ENCODE measurements at places on chromosomes 2 and 18.

DNA sequence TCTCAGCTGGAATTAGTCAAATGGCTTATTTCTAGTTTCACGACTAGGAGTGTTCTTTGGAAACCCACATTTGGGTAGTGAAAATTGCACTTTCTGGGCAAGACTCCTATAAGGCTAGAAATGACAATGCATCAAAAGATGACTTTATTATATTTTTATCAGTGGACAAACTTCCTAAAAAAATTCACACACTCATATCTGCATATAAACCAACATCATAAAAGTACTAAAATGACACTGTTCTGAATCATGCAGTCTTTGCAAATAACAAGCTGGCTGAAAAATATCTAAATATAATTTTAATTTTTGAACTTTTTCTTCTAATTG is 17.6 kb downstream of the MXD1 start:
- no peak for DNase-seq

DNA sequence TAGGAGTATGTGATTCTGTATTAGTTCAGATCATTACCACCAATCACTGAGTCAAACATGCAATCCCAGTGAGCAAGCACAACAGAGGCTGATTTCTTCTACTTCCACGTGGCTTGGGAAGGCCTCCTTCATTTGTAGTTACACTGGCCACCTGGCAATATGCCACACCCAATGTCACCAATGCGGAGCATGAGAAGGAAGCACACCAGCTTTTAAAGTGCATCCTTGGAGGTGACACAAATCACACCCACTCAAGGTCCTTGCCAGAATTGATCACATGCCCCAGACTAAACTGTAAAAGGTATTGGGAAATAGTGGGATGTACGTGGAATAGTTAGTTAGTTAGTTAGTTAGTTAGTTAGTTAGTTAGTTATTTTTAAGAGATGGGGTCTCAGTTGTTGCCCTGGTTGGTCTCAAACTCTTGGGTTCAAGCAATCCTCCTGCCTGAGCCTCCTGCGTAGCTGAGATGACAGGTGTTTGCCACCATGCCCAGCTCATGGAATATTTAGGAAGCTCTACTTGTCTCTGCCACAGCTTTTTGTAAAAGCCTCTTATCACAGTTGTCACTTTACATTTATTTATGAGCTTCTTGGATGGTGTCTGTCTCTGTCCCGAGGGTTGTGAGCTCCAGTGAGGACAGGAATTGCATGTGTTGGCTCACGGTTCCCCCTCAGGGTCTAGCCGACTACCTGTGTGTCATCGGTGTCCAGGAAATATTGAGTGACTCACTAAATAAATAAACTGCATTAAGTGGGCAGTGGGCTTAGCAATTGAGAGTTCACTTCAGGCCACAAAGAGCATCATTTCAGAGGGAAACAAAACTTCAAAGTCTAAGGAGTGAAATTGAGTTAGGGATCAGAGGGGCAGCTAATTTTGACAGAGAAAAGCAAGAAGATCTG is 28.1 kb upstream of the CAB39 start:
- no peak for DNase-seq

- no peak for DNase-seq
These were observed 91.3 kb downstream of the OLA1 start for GRCh38 chr2:174157053-174157452.

- DNase-seq, result no peak
These were observed 138.5 kb upstream of the DLX2 start for GRCh38 chr2:172241222-172241621.

- peak; percentile 16 for DNase-seq
These were observed 118.1 kb upstream of the EPAS1 start for GRCh38 chr2:46179037-46179621.

DNA sequence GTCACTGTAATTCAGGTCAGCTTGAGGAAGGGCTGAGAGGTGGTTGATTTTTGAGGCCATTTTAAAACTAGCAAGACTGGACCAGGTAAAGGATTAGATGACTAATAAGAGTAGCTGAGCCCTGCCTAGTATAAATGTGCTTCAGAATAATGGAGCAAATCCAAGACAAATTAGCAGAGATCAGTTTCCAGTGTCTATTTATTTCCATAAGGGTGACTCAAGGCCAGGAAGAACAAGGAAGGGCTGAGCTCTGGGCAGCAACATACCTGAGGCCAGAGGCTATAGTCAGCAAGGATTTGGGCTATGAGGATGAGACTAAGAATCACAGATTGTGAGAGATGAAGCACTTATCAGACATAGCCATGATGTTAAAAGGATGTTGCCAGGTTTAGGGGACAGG is 339.0 kb upstream of the LRRTM1 start:
- no peak for DNase-seq

DNA sequence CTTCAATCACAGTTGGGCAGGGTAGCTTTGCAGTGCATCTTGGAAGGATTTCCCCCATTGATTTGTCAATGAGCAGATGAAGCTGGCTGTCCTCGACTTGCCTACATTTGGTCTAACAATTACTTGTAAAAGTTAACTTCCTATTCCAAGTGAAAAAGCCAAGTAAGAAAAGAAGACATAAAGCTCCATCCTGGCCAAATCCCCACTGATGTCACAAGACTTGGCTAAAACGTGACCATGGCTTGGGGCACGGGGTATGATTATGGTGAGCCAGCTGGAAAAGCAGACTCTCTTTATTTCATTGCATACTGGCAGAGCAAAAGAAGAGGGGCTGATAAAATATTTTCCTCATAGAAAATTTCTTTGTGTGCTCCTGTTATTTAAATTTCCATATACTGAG is 25.4 kb upstream of the PID1 start:
- no peak for DNase-seq

- DNase-seq, result no peak
These were observed 792.3 kb upstream of the PIK3C3 start for GRCh38 chr18:41162781-41163180.

GRCh38 chr2:158546412-158547144 is 89.8 kb downstream of the PKP4 start:
- DNase-seq, result no peak

DNA sequence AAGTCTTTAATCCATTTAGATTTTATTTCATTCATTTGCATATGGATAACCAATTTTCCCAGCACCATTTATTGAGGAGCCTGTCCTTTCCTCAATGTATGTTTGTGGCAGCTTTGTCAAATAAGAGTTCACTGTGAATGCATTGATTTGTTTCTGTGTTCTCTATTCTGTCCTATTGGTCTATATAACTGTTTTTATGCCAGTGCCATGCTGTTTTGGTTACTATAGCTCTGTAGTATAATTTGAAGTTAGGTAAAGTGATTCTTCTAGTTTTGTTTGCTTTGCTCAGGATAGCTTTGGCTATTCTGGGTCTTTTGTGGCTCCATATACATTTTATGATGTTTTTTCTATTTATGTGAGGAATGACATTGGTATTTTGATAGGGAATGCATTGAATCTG is 7.4 kb downstream of the MYO3B start:
- no peak for DNase-seq

DNA sequence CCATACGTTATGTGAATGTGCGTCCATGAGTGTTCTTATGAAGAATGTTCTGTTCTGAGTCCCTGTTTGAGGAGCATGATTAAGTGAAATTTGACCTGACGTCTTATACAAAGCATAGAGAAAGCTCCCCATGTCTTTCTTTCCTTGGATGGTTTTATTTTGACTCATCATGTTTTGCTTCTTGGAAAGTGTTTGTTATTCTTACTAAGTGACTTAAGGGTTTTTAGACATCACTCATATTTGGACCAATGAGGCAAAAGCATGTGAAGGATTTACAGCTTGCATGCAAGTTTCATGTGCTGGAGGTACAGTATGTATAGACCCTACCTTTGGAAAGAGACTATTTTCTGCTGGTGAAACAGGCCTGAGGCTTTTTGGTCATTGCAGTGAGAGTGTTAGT is 33.5 kb upstream of the ZEB2 start:
- no peak for DNase-seq

DNA sequence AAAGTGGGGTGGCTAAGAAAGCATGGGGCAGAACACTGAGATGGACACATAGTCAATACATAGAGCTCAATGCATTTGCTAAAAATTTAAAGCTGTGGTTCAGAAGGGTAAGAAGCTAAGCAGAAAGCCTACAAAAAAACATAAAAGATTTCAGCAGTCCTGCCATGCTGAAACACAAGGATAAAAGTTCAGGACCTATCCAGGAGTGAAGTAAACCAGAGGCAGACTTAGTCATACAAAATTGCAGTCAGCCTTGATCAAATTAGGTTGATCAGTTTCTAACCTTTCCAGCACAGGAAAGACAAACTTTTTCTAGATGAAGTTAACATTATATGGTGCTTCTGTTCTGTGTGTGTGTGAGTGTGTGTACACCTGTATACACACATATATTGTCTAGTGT is 120.8 kb upstream of the RBMS1 start:
- DNase-seq, result no peak
